ENCODE measurements at places on chromosomes 16 and 17. TPM values are rescaled to one million over a fixed set of nuclear protein-coding genes. Genes with fewer than 3 reads are reported as not detected.

ITGAX gene
- total RNA-seq, result 16.1 TPM

MNT gene
- total RNA-seq, result 44.0 TPM

RNF43 gene
- 19.0 TPM for total RNA-seq

OR1A1 gene
- not detected for total RNA-seq

GCGR gene
- 0.20 TPM for total RNA-seq

DNA sequence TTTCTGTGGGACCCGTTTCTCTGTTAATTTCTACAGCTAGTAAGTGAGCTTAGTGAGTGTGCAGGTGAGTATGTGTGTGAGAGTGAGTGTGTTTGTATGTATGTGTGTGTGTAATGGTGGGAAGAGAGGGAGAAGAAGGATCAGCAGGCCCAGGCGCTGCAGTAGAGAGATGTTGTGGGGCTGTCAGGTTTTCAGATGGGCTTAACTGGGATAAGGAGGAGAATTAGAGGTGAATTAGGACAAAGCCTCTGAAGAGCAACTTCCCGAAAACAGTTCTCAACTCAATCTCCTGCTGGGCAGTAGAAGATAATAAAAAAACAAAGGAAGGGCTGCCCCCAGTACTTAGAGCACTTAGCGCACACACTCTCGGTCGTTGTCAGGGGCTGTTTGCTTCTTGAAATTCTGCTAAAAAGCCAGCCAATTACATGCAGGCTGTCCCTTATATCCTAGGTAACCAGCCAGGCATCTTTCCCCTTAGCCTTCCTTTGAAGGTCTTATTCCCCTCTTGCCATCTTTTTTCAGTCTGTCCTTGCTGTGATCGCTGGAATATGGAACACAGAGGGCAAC, 63.4 kb downstream of the CLEC16A start:
- DNase-seq, result no peak

DNA sequence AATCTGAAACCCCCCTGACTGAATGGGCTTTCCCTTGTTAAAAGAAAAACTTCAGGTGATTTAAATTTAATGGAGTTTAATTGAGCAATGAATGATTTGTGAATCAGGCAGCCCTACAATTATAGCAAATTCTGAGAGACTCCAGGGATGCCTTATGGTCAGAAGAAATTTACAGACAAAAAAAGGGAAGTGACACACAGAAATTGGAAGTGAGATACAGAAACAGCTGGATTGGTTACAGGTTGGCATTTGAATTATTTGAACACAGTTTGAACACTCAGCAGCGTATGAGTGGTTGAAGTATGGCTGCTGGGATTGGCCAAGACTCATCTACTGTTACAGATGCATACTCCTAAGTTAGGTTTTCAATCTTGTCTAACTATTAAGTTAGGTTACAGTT, 19.0 kb upstream of the CPHXL start:
- DNase-seq, result no peak

GRCh38 chr17:11303773-11304394, 62.9 kb downstream of the SHISA6 start:
- no peak for DNase-seq

- no peak for DNase-seq
Observed at GRCh38 chr17:40854175-40854814, 12.7 kb downstream of the KRT12 start.

DNA sequence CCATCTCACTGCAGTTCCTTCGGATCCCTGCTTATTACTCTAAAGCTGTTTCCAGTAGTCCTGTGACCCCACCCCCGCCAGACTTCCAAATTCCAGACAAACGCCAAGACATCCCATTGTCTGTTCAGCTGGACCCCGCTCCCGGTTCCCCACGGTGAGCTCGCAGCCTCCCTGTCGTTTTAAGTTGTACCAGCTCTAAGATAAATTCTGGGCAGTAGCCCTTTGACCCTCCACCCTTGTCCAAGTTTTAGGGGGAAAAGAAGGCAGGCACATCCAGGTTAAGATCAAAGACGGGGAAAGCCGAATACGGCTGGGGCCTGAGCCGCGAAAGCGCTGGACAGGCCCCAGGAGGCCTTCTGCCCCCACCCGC, 589 bp downstream of the ARL6IP1 start:
- no peak for DNase-seq

GRCh38 chr16:86376837-86377236, 133.5 kb upstream of the FOXF1 start:
- no peak for DNase-seq

GRCh38 chr17:49629447-49629846, 48.5 kb downstream of the SPOP start:
- no peak for DNase-seq

DNA sequence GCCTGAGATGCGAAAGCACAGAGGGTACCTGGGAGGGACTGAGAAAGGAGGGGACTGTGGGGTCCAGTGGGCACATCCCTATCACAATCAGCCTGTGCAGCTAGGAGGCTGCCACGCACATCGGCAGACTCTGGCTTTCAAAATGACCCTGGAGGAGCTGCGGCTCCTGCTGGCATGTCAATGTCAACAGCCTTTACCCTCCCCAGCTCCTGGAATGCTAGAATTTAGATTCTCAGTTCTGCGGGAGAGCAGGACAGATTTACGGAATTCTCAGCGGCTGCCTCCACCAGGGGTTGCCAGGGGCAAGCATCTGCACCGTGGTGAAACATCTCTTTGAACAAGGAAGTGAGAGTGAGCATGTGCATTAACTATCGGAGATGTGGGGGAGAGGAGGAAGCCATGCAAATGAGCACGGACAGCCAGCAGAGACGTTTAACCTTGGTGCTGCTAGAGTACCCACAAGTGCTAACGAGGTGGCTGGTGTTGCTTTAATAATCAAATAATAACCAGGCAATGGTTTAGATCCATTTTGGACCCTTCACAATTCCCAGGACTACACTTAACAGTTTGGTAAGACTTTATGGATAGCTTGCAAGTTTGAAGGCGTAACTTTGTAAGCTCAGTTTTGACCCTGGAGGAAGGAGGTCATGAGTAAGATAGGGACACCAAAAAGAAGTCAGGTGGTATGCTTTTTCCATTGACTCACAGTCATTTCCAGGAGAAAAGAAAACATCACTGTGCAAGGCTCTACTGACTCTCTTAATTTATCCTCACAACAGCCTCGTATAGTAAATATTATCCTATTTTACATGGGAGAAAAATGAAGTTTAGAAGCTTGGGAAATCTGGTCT, 54.1 kb downstream of the XYLT1 start:
- DNase-seq, result peak; percentile 31

DNA sequence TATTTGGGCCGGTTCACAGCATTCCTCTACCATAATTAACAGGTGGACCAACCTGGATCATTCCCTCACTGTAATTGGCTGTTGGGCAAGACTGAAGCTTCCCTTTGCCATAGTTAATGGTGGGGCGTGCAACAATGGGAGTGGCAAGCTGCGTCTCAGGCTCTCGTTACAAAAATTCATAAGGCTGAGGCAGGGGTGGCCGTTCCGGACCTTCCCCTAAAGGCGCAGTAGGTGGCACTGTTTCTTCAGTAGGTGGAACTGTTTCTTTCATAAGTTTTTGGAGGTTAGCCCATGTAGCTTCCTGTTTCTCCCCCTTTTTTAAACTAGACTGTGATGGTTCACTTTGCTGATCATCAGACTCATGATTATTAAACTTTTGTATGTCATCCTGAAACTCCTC, 17.0 kb upstream of the TMC5 start:
- DNase-seq, result no peak

DNA sequence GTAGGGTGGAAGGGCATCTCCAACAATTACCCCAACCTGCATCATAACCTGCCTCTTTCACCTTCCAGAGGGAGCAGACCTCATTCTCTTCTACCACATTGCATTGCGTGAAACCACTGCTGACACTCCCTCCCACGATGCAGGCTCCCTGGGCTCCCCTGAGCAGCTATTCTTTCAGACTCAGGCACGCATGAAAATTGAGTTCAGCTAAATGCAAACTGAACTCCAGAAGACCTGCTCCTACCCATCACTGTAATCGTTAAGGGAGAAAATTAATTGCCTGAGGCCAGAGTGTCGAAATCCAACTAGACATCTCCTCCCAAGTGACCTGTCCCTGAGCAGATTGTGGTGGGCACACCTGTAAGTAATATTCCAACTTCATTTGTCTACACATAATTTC, 186.0 kb downstream of the GRIN2A start:
- DNase-seq, result no peak

- no peak for DNase-seq
Observed at GRCh38 chr17:50541402-50541715, 5.6 kb upstream of the SPATA20 start.

GRCh38 chr17:34680151-34680550, 100.8 kb downstream of the TMEM132E start:
- DNase-seq, result no peak

- DNase-seq, result no peak
Observed at GRCh38 chr16:24822542-24822941, 23.2 kb upstream of the SLC5A11 start.

DNA sequence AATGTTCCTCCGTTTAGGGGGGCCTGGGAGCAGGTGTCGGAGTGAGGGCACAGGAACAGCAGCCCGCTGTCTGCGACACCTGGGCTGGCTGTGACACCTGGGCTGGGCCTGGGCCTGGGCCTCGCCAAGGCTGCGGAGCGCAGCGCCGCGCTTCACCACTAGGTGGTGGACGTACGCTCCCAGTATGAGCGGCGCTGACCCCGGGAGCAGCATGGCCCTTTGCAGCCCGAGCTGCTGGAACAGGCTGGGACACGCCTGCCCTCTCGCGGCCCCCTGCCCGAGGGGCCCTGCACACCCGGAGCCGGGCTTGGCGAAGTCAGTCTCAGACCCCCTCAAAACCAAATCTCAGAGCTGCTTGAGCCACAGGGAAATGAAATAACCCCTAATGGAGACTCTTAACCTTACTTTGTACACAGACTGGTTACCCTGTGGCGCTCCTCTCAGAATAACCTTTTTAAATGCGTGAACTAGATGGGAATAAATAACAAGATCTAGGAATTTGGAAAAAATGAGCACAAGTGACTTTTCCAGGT, 38.6 kb upstream of the FA2H start:
- DNase-seq, result peak; percentile 78

DNA sequence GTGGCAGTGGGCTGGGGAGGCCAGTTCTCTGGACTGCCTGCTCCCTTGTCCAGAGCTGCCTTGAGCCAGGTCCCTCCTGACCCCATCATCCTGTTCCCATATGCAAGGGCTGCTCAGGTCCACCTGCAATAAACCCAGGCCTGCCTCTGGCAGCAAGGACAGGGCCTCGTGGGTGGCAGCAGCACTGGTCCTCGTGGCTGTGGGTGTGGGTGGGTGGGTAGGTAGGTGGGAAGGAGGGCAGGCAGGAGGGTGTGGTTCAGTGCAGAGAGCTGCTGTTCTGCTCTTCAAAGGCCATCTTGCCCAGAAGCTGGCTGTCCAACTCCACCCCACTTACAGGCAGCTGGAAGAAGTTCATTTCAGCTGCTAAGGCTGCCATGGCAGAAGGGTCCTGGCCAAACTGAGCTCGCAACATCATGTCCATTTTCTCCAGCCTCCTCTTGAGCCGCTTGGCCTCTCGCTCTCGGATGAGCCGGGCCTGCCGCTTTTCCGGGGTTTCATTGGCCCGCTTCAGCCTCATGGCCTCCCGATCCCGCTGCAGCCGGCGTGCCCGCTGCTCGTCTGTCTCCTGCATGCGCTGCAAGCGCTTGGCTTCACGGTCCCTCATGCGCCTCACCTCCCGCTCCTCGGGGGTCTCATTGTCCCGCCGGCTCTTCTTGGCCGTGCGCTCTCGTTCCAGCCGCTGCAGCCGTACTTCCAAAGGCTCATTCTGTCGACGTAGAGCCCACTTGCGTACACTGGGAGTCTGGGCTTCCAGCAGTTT, 14.2 kb downstream of the ATXN1L start:
- no peak for DNase-seq
